ENCODE measurements at places on chromosomes 3 and 15.

GRCh38 chr3:15063656-15064286, 1.3 kb downstream of the MRPS25 start:
- DNase-seq: no peak

DNA sequence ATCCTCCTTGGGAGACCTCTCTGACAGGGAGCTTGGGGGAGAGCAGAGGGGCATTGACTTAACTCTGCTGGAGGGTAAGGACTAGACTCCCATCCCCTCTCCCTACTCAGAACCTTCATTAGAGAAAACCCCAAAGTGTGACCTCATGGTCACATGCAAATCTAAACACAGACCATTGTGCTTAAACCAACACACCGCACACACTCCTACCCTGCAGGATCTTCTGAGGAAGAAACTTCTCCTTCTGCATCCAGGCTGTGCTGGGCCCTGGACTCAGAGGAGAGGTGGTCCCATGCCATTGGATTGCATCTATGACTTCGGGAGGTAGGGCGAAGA, 805 bp upstream of the PARP16 start:
- DNase-seq: no peak

GRCh38 chr3:172698631-172699030, 12.2 kb downstream of the NCEH1 start:
- DNase-seq: no peak

DNA sequence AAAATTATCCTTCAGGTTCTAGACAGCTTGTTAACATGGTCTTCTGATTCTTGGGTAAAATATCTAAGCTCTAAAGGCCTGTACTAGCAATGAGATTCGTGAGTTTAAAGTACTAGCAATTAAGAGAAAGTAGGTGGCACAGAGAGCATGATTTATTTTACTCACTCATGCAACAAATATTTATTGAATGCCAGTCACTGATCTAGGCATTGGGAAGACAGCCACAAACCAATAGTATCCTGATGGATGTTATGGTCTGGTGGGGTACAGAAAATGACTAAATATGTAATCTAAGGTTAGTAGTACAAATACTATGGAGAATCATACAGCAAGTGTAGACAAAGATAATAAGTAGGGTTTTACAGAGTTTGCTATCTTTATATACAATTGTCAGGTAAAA, 751.3 kb downstream of the ZNF385D start:
- no peak for DNase-seq

DNA sequence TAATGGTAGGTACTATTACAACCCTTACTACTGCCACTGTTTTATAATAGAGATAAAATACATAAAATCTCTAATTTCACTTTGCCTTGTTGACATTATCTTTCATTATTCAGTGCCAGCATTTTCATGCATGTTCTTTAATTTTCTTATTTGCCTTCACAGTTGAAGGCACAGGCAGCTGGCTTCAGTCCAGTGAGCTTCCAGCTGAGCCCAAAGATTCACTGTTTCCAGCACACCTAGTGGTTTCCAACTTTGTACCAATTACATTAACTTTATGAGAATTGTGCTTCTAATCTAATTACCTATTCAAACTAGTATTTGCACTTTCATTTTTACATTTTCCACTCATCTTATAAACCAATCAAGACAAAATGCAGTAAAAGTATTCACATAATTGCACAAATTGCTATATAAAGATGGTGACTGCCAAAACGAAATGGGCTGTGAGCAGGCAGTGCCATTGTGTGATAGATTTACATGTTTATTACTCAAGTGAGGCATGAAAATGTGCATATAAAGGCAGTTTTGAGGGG, 228.3 kb downstream of the MFSD1 start:
- DNase-seq: no peak

All from NCI-H1436 treated with DMSO at 0.1 percent for 48 hours (cell line).